ENCODE measurements at places on chromosomes 2 and 18.

DNA sequence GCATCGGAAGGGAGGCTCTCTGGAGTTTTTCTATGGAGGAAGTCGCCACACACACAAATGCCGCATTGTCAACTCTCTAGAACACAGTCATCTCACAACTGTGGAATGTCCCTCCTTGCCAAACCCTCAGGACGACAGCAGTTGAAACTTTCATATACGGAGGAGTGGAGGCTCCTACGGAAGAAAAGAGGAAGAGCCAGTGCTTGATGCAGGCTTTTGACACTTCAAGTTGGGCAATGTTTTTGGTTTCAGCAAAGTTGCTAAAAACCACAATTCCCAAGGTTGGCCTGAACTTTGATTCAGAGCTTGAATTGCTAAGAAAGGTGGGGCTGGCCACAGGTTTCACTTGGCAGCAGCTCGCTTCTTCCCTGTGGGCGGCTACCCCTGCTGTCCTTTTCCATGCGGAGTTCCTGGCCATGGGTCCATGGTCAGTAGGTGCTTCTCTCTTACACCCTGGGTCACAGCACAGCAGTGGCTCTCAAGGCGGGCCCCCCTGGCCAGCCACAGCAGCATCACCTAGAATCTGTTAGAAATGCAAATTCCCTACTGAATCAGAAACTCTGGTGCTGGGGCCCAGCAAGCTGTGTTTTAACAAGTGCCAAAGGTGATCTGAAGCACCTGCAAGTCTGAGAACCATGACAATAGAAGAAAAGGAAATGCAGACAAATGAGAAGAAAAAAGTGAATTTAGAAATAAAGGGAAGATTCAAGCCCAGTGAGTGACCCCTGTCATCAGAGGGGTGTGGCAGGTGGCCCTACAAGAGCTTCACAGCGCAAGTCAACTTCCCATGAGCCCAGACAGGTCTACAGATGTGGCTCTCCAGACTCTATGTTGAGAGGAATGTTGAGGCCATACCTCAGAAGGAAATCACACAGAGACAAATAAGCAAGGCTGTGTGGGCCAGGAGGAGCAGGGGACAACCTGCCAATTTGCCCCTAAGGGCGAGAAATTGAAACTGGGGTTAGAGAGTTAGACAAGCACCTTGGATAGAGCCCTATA is 856.4 kb downstream of the RNF144A start:
- DNase-seq, result no peak

GRCh38 chr2:6872394-6872793 is 5.2 kb upstream of the RSAD2 start:
- DNase-seq, result no peak

DNA sequence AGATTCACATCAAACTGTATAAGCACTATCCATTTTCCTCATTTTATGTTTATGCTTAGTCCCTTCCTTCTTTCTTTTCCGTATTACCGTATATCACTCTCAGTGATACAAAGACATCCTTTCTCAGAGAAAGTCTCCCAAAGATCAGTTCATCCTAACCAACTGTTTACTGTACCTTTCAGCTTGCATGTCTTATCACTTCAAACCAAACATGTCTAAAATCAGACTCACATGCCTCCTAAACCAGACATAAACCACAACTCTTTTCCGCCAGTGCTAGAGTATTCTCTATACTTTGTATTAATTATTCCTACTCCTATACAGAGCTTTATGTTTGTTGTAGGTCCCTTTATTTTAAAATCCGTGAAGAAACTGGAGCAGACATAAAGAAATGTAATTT is 41.5 kb downstream of the KCMF1 start:
- DNase-seq, result no peak

DNA sequence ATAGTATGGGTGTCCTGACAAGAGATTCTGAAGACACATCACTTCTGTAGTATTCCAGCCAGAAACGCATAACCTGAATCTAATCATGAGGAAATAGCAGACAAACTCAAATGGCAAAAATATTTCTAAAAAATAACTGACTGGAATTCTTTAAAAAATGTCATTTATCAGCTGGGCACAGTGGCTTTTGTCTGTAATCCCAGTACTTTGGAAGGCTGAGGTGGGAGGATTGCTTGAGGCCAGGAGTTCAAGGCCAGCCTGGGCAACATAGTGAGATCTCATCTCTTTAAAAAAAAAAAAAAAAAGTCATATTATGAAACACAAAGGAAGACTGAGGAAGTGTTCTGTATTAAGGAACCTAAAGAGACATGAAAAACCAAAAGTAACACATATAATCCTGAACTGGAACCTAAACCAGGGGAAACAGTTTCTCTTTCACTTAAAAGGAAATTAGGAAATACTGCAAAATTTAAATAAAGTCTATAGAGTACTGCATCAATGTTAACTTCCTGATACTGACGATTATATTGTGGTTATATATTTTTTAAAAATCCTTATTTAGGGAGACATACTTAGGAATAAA is 29.9 kb downstream of the SESTD1 start:
- DNase-seq, result no peak

GRCh38 chr2:240301256-240301795 is 134.1 kb upstream of the GPC1 start:
- no peak for DNase-seq

DNA sequence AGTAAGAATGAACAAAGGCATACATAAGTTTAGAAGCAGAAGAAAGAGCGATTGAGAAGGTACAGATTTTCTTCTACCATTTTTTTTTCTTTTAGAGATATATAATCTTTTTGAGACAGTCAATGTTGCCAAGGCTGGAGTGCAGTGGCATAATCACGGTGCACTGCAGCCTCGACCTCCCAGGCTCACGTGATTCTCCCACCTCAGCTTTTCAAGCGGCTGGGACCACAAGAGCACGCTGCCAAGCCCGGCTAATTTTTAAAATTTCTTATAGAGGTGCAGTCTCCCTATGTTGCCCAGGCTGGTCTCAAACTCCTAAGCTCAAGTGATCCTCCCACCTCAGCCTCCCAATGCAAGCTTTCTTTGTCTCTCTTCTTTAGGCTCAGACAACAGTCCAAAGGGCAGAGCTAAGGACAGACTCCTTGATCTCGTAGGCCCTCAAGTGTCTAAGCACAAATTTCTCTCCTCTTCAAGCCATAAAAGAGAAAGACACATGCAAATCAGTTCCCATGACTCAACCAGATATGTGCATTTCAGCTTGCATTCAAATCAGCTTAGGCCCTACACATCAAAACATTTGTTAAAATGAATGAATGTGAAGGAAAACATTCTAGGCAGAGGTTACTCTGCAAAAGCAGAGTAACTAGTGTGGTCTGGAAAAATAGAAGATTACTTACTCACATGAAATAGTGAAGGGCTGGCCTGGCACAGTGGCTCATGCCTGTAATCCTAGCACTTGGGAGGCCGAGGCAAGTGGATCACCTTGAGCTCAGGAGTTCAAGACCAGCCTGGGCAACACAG is 18.0 kb downstream of the ITSN2 start:
- no peak for DNase-seq

GRCh38 chr2:233422050-233422639 is 67.9 kb downstream of the DGKD start:
- no peak for DNase-seq

- no peak for DNase-seq
Observed at GRCh38 chr2:1960761-1961160, 216.4 kb upstream of the PXDN start.

GRCh38 chr18:59479776-59480175 is 120.7 kb upstream of the LMAN1 start:
- no peak for DNase-seq

DNA sequence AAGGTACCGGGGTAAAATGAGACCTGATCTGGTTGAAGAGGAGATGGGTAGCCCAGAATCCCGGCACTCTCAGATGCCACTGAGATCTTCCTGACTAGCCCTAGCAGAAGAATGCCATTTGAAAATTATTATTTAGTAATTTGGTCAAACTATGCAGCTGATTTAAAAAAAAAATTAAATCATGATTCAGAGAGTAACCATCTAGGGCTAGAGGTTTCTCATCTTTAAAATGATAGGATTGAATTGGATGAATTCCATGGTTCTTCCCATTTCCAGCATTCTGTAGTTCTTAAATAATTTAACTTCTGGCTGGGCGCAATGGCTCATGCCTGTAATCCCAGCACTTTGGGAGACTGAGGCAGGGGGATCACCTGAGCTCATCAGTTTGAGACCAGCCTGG is 106.1 kb downstream of the MYO1B start:
- DNase-seq, result no peak

- DNase-seq, result no peak
Observed at GRCh38 chr2:41500895-41501294, 546.9 kb upstream of the PKDCC start.

DNA sequence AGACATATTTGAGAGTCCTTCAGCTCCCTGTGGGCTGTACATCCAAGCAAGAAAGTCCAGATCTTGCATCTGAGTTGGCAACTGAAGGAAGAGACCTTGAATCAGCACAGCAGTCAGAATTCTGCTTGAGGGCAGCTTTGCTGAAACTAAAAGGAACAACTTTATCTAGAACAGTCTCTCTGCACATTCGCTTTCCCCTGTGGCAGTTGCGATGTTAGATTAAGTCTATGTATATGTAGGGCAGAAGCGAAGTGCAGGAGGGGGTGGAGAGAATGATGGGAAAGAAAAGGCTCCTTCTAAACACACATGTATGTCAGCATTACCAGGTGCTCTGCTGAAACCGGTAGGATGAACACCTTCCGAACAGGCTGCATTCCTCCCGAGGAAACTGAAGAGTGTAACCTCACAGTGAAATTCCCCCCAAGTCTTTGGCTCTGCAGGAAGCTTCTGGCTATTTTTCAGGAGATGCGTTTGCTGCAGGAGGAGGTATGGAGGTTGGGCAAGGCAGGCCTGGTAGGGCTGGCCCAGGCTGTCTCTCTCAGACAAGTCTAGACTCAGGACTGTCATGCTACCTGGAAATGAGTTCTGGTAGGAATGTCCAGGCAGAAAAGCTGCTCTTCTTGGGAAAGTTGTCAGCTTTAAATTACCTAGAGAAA is 70.0 kb upstream of the ATL2 start:
- no peak for DNase-seq

DNA sequence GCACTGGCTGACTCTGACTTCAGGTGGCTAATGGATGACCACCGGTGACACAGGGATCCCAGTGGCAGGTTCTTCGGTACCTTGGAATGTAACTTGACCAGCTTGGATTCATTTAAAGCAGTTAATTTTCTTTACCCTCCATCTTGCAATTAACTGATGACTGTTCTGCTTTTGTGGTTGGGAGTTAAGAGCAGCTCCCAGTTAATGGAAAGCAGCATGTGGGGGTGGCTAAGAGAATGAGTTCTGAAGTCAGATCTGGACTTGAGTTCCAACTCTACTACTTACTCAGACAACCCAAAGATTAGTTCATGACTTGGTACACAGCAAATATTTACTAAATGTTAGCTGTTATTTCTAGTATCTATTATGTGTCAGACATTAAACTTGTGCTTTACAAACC is 58.5 kb downstream of the FAM228A start:
- no peak for DNase-seq

GRCh38 chr2:70994009-70994698 is 519 bp downstream of the TEX261 start:
- DNase-seq, result no peak

DNA sequence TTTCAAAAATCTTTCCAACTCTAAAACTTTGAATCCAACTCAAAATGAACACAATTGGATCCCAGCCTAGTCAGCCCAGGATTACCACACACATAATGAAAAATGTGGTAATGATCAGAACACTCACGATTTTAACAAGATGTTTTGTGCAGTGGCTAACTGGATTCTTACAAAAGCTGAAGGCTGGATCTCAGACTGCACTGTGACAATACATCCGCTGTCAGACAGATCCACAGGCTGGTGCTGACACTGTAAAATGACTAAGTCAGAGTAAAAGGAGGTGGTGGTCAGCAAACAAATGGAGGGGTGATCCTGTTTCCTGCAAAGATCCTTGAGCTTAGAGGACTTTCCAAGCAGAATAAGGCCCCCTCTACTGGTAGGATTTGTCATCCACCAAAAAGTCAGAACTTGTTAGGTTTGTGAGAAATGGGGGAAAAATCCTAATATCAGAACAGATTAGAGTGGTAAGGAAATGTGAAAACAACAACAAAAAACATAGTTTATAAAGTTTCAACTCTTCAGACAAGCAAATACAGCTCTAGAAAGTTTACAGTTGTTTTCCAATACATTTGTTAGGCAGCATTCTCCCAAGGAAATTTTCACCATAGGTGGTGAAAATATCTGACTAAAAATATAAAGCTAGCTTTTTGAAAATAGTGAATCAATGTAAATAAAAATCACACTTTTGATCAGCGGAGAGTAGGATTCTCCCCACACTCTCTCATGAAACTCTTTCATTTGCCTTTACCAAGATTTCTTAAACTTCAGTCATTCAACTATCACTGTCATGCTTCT is 211.9 kb downstream of the AGPS start:
- DNase-seq, result no peak

- DNase-seq, result no peak
Observed at GRCh38 chr18:14905979-14906378, 158.0 kb downstream of the ANKRD30B start.

DNA sequence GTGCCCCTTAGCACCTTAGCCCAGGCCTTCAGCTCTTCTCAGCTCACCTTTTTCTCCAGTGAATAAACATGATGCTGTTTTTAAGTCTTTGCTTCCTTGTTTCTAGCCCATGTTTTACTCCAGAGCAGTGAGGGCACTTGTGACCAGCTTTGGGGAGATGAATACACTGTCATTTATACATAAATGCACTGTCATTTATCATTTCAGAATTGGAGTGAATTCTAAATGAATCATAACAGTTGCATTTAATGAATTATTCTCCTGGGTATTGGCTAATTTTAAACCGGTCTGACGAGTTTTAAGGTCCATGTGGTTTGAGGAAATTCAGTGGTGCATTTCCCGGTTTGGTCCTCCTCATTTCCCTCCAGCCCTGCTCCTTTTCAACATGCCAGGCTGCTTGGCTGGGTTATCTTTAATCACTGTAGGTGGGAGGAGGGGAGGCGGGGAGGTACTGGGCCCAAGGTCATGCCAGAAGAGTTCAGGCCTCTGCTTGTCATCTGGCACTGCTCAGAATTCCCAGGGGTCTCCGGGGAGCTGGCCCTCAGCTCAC is 23.9 kb downstream of the PRKCE start:
- DNase-seq, result no peak

DNA sequence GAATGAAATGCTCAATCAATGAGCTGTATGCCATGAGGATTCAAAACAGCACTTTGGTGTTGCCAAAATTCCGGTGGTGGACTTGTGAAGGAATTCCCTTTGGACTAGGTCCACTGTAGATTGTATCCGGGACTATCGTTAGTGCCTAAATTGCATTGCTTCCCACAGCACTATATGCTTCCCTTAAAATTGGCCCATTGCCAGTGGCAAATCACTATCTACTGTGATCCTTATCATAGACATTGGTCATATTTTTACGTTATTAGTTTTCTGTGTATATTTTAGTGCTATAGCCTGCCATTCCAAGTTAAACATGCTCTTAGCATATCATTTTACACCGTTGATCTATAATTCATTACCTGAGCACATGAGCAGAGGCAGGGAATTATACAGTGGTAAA is 1.7 kb downstream of the PJVK start:
- DNase-seq, result no peak

GRCh38 chr2:199309973-199310372 is 147.8 kb downstream of the SATB2 start:
- no peak for DNase-seq

- DNase-seq, result no peak
Observed at GRCh38 chr2:237438080-237438940, 24.3 kb upstream of the COL6A3 start.
